ENCODE measurements at places on chromosomes 3 and 15. TPM values are rescaled to one million over a fixed set of nuclear protein-coding genes. Genes with fewer than 3 reads are reported as not detected.

- no peak for DNase-seq
Measured at GRCh38 chr3:40763807-40764206, 239.0 kb downstream of the ZNF621 start.

DNA sequence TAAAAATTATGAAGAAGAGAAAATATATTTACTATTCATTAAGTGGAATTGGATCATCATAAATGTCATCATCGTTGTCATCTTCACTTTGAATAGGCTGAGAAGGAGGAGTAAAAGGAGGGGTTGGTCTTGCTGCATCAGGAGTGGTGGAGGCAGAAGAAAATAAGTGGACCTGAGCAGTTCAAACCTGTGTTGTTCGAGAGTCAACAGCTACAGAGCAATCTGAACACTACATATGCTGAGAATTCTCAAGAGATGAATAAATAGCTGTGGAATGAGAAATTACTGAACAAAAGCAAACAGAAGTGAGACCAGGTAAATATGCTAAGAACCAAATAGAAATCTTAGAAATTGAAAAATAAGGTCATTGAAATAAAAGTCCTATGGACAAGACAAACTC, 32.3 kb upstream of the CCK start:
- DNase-seq: no peak

The HIGD2B gene
- total RNA-seq: not detected

- DNase-seq: no peak
Measured at GRCh38 chr3:15894382-15894781, 96.6 kb upstream of the ANKRD28 start.

DNA sequence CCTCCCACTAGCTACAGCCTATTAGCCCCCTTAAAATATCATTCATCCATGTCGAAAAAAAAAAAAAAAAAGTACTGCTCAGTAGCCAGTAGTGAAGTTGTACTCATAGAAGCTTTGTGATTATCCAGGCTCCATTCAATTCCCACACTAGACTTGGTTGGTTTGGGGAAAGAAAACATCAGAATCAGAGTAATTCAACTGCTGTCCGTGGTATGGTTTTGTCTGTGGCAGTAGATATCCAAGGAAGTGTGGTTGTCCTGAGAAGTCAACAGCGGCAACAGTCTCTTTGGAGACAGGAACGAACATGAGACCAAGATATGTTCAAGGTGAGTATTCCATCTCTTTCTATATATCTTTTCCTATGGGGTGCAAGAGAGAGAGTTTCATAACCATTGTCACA, 99.2 kb downstream of the GOLIM4 start:
- DNase-seq: no peak

The LRRK1 gene
- total RNA-seq: 15.7 TPM

DNA sequence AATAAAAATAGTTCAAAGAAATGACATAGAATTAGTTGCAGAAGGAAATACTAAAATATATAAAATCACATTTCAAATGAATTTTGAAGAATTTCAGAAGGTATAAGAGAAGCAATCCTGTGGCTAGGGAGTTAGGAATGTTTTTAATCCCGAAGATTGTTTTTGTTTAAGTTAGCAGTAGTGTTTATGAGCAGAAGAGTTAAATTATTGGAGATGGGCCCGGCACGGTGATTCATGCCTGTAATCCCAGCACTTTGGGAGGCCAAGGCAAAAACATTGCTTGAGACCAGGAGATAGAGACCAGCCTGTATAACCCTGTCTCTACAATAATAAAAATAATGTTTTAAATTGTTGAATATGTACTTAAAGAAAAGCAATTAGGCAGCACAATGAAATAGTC, 432.5 kb downstream of the MFSD1 start:
- no peak for DNase-seq

The GOLGB1 gene
- total RNA-seq: 60.8 TPM

The PIGZ gene
- 5.6 TPM for total RNA-seq
